ENCODE measurements at places on chromosomes 2 and 18. TPM values are rescaled to one million over a fixed set of nuclear protein-coding genes. Genes with fewer than 3 reads are reported as not detected.

CCDC148 gene
- 0.26 TPM for total RNA-seq

LYG1 gene
- total RNA-seq = not detected

PASK gene
- total RNA-seq = 3.7 TPM

CCDC74A gene
- total RNA-seq = 7.3 TPM

SIX3 gene
- total RNA-seq = not detected

GALNT14 gene
- total RNA-seq = 0.26 TPM

SCYGR4 gene
- not detected for total RNA-seq

TMEM163 gene
- total RNA-seq = 0.26 TPM

COL6A3 gene
- total RNA-seq = 651 TPM

UNC80 gene
- total RNA-seq = 0.19 TPM

GEN1 gene
- 10.1 TPM for total RNA-seq

UGT1A6 gene
- not detected for total RNA-seq

GBX2 gene
- total RNA-seq = not detected

IL1RL2 gene
- 2.2 TPM for total RNA-seq
